NCI-H187 (cell line): ENCODE measurements at places on chromosomes 12 and 14.
A peak's percentile ranks its signal among the peaks of the same experiment; 100 is the strongest.

DNA sequence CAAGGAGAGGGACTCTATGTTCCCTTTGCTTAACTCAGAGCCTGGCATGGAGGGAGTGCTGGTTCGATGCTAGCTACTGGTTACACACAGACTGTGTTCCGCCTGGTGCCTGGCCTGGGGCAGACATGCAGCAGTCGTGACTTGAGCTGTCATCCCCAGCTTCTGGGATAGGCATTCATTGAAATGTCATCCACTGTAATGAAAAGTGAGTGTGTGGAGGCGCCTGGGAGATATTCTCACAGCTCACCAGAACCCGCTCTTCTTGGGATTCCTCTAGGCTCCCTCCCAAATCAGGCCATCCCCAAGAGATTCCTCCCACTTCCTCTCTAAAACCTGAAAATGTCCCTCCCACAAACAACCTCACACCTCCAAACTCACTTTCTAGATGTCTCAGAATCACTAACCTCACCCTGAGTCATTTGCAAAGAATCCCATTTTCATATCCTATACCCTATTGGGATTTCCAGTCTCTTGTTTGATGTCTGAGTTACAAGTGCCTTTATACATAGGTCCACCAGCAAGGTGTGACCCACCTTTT lies 82.8 kb downstream of the CRACR2A start:
- DNase-seq: no peak

GRCh38 chr14:25431211-25432076 lies 381.5 kb upstream of the STXBP6 start:
- DNase-seq: peak; percentile 5

DNA sequence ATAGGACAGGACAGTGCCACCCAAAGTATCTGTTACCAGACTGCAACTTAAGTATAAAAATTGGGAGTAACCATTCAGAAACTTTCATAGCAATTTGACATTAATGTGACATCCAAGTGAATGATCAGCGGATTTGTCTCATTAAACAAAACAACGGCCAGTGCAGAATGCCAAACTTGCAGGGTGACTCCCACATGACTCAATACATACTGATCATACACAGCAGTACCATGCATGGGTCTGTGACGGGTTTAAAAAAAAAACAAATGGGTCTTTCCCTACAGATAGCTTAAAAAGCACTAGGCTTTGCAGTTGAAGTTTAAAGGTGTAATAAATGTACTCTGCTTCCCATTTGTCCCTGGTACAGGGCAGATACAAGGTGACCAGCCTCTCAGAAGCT lies 116.6 kb downstream of the SLC35F4 start:
- no peak for DNase-seq

- peak; percentile 7 for DNase-seq
These were observed 46.3 kb downstream of the NTS start for GRCh38 chr12:85920324-85920947.

DNA sequence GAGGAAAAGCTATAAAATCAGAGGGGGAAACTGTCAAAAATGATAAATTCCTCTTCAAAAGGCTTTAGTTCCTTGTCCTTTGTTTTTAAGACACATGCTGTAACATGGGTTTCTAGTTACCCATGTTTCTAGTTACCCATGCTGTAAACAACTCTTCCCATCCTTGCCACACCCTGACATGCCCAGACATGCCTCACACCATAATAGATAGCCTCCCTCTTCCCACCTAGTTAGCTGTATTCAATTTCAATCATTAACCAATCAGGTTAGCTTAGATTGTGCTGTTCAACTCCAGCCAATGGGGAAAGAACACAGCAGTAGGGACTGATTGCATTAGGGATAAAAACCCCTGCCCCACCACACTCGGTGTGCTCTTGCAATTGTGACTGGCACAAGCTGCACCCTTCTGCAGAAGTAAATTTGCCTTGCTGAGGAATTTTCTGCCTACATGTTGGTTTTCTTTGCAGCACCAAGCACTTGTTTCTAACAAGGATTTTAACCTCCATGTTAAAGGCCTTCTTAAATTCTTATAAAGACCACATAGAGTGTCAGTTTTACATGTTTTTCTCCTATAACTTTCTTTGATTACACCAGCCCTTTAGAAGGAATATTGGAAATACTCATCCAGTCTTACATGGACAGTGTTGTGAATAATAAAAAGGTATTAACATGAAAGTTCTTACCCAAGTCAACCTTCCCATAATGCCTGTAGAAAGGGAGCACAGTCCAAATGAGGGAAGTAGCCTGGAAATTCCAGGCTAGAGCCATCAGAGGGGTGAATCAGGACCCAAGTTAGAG lies 32.5 kb upstream of the LALBA start:
- no peak for DNase-seq

DNA sequence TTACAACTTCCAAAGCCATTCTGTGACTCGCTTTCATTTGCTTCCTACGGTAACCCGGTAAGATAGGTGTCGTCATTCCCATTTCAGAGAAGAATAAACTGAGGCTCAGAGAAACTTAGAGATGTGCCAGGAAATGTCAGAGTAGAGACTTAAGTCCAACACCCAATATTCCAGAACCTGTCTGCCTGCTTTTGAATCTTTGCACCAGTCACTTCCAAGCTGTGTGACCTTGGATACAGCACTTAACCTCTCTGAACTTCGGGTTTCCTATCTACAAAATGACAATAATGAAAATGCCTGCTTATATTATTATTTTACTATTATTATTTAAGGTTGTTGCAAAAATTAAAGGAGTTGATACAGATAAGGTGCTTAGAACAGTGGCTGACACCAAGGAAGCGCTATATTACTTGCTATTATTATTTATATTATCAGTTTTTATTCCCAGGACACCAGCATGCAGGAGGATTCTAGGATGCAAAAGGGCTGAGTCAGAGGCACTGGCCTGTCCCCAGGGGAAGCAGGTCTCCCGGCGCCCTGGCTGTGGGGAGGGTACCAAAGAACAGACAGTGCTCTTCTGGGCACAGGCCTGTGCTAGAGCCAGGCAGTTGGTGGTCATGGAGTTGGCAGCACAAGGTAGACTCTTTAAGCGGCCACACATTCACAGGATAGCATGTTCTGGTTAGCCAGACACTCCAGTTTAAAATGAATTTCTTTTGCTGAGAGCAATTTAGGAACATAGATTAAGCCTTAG lies 5.4 kb downstream of the HSPB8 start:
- DNase-seq: no peak

DNA sequence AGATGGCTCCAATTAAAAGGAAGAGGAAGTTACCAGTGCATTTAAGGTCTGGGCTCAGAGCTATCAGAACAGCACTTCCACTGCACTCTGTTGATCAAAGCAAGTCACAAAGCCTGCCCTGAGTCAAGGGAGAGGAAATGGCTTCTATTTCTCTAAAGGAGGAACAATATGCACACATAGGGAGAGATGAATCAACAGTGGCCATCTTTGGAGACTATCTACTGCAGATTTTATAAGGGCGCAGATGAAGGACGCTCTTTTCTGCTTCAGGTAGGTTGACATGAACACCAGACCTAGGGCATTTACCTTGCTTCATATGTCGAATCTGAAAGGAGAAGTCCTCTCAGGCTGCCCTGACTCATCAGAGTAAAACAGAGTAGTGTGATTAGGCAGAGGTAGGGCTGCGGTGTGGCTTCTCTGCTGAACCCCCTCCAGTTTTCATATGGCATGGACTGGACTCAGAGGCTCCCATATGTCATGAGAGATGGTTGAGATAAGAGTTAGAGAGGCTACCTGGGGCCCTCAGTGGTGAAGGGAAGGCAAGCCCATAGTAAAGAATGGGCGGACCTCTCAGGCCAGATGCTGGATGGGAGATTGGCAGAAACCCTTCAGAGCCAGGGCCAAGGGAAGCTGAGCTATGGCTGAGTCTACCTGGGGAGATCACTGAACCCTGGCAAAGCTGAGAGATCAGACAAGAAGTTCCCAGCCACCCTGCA lies 84.4 kb downstream of the ARF6 start:
- DNase-seq: no peak

- no peak for DNase-seq
These were observed 54.4 kb downstream of the GALNT16 start for GRCh38 chr14:69314327-69314726.

DNA sequence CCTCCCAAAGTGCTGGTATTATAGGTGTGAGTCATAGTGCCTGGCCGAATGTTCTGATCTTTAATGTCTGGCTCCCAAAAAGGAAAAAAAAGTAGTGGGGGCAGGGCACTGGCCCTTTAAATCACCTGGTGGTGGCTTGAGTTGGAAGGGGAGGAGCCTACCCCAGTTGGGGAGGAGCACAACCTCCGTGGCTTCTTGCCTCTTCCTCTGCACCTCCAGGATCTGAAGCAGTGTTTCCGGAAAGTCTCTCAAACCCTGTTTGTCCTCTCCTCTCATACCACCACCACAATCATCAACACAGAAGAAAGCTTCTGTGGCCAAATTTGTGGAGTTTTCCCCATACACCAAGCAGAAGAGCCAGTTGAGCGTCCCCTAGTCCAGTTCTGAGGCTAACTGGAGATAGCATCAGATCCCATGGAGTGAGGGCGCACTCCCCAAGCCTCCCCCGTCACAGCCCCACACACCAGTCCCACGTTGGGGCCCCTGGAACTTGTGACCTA lies 24.3 kb upstream of the RCOR1 start:
- DNase-seq: no peak

GRCh38 chr12:117867348-117867747 lies 101.4 kb downstream of the KSR2 start:
- DNase-seq: no peak

DNA sequence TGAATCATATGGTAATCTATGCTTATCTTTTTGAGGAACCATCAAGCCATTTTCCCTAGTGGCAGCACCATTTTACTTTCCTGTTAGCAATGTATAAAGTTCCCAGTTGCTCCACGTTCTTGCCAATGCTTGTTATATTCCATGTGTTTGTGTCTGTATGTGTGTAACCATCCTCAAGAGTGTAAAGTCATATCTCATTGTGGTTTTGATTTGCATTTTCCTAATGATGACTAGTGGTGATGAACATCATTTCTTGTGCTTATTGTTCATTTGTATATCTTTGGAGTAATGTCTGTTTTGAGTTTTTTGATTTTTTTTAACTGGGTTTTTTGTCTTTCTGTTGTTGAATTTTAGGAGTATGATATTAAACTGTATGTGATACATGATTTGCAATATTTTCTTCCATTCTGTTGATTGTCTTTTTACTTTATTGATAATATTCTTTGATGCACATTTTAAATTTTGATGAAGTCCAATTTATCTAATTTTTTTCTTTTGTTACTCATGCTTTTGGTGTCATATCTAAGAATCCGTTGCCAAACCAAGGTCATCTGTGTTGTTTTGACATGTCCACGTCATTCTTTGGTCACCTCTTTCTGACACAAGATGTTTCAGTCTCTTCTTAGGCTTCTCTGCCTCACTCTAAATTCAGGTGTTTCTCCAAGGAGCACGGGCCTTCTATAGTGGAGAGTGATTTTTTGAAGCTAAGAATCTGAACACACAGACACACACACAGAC lies 36.1 kb downstream of the PPHLN1 start:
- no peak for DNase-seq

DNA sequence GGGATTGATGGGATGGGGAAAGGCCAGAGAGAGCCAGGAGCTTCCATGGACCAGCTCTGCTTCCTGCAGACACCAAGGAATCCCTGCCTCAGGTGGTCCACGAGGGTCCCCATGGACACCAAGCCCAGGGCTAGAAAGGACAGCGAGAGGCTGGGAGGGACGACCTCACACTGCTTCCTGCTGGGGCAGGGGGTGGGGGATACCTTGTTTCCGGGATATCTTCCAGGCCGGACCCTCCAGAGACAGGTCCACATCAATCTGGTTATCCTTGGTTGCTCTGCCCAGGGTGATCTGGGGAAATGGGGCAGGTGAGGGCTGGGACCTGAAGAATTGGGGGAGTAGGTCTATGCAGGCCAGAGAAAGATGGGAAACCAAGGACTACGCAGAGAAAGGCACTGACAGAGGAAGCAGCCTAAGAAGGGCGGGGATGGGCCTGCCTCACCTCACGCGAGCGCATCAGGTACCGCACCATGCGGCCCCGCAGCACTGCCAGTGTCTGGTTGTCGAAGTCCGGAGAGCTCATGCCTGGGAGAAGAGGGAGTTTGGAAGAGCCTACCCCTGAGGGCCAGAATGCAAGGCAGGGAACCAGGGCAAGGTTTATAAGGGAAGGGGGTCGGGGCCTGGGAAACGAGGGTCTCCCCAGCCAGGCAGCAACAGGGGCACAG lies 8.8 kb downstream of the MCRS1 start:
- no peak for DNase-seq
